NCI-H2081 treated with DMSO at 0.1 percent for 48 hours (cell line): ENCODE measurements at places on chromosomes 16 and 17.

GRCh38 chr16:64475627-64476351 is 646.1 kb downstream of the CDH11 start:
- no peak for DNase-seq

GRCh38 chr17:16293931-16294330 is 59.3 kb downstream of the CENPV start:
- no peak for DNase-seq

DNA sequence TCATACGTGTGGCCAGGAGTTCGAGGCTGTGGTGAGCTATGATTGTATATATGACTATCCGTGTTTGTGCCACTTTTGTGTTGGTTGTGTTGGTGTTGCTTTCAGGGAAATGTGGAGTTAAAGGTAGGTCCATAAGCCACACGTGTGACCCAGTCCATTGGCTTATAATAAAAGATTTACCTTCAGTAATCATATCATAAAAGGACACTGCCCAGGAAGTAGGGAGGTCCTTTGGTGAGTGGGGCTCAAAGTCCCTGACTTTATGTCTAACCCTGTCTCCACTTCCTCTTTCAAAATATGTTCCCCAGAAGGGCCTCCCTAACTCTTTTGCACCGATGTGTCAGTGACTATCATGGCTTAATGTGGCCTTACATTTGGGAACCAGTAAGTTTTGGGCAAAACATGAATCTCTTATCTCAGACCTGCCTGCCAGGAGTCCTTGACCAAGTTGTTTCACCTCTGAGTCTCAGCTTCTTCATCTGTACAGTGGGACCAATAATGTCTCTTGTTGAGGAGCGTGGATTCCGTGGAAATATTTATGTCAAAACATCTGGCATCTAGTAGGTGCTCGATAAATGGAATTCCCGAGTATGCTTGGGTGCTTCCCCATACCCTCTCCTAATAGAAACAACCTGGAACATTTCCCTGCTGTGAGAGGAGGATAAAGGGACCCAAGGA is 4.8 kb downstream of the TNP2 start:
- DNase-seq, result no peak

DNA sequence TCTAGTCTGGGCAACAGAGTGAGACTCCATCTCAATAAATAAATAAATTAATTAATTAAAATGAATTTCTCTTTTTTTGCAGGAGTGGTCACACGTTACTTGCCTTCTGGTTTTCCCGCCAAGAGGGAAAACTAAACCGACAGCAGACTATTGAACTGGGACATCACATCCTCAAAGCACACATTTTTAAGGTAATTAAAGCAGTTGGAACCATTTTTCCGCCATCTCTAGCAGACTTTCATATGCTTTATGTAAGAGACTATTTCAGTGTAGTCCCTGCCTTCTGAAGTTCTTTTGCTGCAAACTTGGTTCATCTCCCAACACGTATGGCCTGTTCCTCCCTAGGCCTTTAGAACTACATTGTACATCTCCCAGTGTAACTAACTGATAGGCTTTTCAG is 66.5 kb downstream of the CYB561 start:
- DNase-seq, result no peak

- peak; percentile 86 for DNase-seq
These were observed 8.5 kb upstream of the MSL1 start for GRCh38 chr17:40113110-40113906.

DNA sequence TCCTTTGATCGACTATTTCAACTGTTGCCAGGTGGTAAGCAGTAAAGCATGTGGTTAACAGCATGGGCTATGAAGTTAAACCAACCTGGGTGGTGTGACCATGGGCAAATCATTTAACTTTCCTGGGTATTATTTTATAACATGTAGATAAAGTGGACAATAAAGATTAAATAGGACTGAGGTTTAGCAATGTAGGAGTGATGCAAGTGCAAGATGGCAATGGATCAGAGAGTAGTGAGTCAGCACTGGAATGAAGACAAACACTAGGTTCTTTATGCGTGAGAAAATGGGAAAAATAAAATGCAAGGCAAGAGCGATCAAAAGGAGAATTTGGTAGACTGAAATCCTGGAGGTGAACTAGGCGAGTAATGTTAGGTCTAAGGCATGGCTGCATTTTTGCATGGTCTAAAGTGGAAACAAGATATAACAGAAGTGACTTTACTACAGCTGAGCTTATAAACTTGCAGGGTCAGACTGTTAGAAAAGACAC is 222.4 kb upstream of the AXIN2 start:
- no peak for DNase-seq

- DNase-seq, result no peak
These were observed at the start of gene SNX20 for GRCh38 chr16:50681021-50681885. SNX20 (minus strand) TSS chr16:50681312; CDS start chr16:50677526, 3,786 bp downstream.
